ENCODE measurements at places on chromosomes 2 and 18. TPM values are rescaled to one million over a fixed set of nuclear protein-coding genes. Genes with fewer than 3 reads are reported as not detected.

DNA sequence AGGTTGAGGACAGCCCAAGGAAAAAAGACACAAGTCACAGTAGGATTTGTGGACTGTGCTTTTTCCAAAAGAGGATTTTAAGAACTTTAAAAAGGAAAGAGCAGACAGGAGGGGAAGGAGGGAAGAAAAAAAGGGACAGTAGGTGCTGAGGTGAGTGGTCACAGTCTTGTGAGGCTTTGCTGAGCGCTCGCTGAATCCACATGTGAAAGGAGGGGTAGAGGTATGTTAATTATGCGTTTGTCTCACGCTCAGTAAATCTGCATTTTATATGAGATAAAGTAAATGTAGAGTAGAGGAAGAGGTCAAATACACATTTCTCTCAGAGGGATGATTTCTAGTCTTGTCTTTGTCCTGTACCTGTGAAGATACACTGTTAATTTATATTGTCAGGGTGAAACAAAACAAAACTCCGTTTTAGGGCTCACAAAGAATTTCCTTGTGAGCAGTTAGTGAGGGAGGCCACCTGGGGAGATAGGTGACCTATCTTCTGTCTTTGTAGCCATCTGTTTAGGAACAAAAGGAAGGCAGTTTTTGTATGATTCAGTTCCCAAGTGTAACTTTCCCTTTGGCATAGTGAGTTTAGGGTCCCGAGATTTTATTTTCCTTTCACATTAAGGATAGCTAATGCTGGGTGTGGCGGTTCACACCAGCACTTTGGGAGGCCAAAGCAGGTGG, 25.3 kb downstream of the GNAL start:
- H3K4me1 ChIP-seq, result no peaks in the 10 kb centered on the region
- no peak overlapping the region for H3K27ac ChIP-seq
- no peak overlapping the region for H3K4me3 ChIP-seq
- DNase-seq, result no peak
- H3K36me3 ChIP-seq, result no peaks in the 10 kb centered on the region

- no peaks in the 10 kb centered on the region for H3K27me3 ChIP-seq
- H3K27ac ChIP-seq, result peak overlapping the region; percentile 9
- H3K4me3 ChIP-seq, result no peak overlapping the region
- H3K36me3 ChIP-seq, result no peaks in the 10 kb centered on the region
Measured at GRCh38 chr2:42823744-42824453, 31.5 kb upstream of the HAAO start.

- H3K36me3 ChIP-seq, result no peaks in the 10 kb centered on the region
- no peaks in the 10 kb centered on the region for H3K4me1 ChIP-seq
- H3K27me3 ChIP-seq, result no peaks in the 10 kb centered on the region
- H3K27ac ChIP-seq, result no peak overlapping the region
Measured at GRCh38 chr2:34012715-34013302, 413.7 kb upstream of the FAM98A start.

The IL36A gene
- not detected for total RNA-seq

The CNGA3 gene
- total RNA-seq, result not detected
